Activated T-helper 9 cell treated with anti-CD3 and anti-CD28 coated beads, Interleukin-2, amount 50 U/mL, for 16 hours (primary cell): ENCODE measurements at places on chromosomes 3 and 15.

DNA sequence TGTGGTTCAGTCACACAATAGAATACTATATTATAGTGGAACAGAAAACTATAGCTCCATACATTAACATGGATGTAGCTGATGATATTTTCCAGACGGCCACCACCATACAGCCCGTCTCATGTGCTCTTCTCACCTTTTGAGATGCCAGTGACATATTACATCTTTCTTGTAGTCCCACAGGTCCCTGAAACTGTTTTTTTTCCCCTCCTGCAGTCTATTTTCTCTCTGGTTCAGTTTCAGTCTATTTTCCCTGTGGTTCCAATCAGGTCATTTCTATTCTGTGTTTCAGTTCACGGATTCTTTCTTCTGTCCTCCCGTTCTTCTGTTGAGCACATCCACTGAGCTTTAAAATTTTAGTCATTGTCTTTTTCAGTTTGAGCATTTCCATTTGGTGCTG lies 72.2 kb downstream of the PPCDC start:
- DNase-seq = no peak

GRCh38 chr15:41429003-41429890 lies 12.4 kb downstream of the RTF1 start:
- DNase-seq = no peak

GRCh38 chr15:81002009-81002330 lies 1.2 kb downstream of the TLNRD1 start:
- no peak for DNase-seq

GRCh38 chr3:59424268-59425010 lies 374.6 kb upstream of the CFAP20DC start:
- DNase-seq = no peak

- no peak for DNase-seq
Measured at GRCh38 chr15:77717333-77717990, 84.8 kb upstream of the LINGO1 start.

- no peak for DNase-seq
Measured at GRCh38 chr15:49876401-49877038, 242.5 kb downstream of the ATP8B4 start.

DNA sequence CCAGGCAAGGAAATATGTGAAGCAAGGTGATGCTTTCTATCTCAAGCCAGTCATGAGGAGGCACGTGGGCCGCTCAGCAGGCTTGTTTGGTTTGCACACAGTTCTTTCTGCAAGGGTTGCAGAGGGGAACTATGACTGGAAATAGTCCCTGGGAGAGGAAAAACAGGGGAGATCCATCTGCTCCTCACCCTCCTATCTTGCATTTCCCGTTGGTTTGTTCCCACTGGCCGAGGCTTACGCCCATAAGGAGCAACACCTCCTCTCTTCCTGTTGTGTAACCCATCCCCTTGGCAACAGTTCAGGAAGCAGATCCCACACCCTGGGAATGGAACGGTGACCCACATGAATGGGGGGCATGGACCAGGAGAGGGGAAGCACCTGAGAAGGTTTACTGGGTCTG lies 72.1 kb upstream of the MAGI1 start:
- no peak for DNase-seq

- no peak for DNase-seq
Measured at GRCh38 chr15:100686725-100687473, 84.5 kb downstream of the ASB7 start.

DNA sequence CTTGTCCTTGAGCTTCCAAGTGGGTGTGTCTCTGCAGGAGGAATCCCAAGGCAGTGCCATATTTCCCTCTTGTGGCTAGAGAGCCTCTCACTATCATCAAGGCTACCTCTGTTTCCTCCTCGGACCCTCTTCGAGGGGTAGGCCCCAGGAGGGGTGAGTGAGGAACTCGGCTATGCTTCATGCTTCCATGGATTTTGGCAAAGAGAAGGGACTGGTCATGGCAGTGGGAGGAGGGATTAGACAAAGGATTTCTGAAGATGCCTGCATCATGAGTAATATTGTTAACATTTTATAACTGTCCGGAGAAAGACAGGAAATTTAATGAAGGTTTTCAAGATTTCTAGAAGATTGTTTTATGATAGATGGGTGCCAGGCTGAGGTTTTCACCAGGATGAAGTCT lies 241.5 kb downstream of the CLSTN2 start:
- no peak for DNase-seq

GRCh38 chr3:62098646-62099365 lies 274.5 kb downstream of the FEZF2 start:
- DNase-seq = no peak

GRCh38 chr3:32292085-32292796 lies 53.8 kb downstream of the CMTM8 start:
- no peak for DNase-seq

GRCh38 chr3:152362086-152362485 lies 93.4 kb downstream of the MBNL1 start:
- DNase-seq = no peak

DNA sequence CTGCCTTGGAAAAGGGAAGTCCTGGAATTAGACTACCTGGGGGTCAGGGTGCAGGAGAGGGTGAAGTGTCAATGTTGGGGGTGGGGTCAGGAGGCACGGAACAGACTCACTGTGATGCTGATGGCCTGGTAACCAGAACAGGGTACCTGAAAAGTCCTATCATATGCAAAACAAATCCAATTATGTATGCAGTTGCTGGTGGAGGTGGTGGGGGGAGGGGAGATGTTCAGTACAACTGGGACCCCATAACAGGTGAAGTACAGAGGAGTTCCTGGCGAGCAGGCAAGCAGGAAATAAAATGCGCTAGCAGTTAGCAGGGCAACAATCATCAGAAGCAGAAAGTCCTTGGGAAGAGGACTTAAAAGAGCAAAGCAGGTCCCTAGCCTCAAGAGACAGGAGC lies 4.2 kb upstream of the KATNBL1 start:
- no peak for DNase-seq

GRCh38 chr3:138135146-138135832 lies 3.1 kb upstream of the A4GNT start:
- DNase-seq = no peak

GRCh38 chr3:169699536-169700050 lies 36.1 kb upstream of the MECOM start:
- no peak for DNase-seq

DNA sequence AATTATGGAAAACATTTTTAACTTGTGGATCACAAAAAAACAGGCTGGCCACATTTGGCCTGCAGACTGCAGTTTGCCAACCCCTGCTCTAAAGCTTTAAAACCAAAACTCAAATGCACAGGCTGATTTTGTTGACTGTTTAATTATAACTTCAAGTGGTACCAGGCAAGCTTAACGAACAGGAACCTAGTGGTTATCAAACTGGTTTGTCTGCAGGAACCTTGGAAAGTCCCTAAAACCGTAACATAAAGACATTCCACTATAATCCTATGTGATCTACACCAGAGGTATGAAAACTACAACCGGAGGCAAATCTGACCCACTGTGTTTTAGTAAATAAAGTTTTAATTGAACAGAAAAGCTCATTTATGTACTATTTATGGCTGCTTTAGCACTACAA lies 52.4 kb downstream of the TBL1XR1 start:
- DNase-seq = no peak

DNA sequence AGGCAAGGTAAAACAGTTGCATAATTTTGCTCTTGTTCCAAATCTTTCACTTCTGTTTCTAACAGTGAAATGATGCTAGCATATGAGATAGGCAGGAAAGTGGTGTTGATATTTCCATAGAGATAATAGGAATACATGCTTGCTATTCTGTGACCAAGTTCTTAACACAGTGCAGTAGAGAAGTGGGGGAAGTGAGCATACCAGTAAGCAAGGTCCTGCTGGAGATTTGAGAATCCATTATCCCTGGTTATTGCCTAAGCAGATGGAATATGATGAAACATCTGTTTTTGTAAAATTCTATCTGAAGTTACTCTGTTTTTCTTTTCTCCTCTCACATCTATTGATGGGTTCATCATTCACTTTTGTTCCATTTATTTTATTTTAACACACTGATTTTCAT lies 28.7 kb downstream of the USP8 start:
- no peak for DNase-seq

GRCh38 chr3:99176169-99176964 lies 274.9 kb upstream of the DCBLD2 start:
- DNase-seq = no peak

- no peak for DNase-seq
Measured at GRCh38 chr15:86316726-86317383, 237.2 kb downstream of the AGBL1 start.

DNA sequence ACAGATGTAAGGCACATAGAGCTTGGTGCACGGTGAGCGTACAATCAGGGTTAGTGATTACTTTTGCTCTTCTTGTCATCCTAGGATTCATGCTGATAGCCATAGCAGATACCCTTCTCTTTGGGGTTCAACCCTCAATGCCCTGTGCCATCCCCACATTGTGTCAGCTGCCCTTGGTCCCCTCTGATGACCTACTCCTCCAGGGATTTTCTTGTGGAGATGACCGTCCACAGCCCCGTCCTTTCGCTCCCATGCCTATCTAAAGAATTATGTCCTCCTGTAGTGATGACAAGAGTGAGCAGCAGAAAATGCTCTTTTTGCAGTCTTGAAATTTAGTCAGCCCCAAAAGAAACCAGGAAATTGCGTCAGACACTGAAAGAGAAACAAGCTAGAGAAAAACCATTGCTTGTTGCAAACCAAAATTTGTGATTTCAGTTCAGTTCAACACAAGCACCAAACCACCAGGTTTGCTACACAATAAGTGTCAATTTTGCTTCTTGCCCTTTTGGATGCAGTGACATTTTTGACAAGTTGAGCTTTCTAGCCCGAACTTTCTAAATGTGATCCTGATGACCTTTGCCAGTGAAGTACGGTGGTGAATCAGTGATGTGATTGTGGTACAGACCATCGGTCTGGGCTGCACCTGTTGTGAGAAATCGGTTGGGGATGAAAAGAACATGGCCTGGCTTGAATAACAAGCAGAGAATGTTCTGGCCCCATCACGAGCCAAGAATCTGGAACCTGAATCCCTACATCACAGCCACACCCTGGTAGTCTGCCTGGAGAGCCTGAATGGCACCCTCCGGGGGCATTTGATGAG lies 41.3 kb downstream of the CMTM7 start:
- DNase-seq = no peak

GRCh38 chr3:11536132-11536935 lies 107.4 kb downstream of the VGLL4 start:
- DNase-seq = no peak

GRCh38 chr15:99717161-99718009 lies 15.9 kb downstream of the LYSMD4 start:
- DNase-seq = no peak
